ENCODE measurements at places on chromosomes 3 and 15. TPM values are rescaled to one million over a fixed set of nuclear protein-coding genes. Genes with fewer than 3 reads are reported as not detected.

DNA sequence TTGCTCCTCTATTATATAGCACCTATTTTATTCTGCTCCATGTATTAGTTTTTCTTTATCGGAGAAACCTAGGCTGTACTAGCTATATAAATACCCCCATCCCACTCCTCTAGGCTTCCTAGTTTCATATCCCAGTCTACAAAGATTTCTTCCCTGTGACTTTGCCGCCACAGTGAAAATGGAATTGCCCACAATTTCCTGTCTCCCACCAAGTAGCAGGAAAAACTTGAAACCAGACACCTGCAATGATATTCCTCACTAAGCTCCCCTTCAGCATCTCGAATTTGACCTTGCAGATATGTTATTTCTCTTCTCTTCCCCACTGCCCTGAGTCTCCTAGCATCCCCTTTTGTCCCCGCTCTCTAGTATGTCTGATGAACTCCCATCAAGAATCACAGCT, 685.8 kb upstream of the CCDC54 start:
- no peaks in the 10 kb centered on the region for H3K27me3 ChIP-seq
- no peak for DNase-seq
- no peak overlapping the region for H3K27ac ChIP-seq
- no peaks in the 10 kb centered on the region for H3K4me1 ChIP-seq
- H3K36me3 ChIP-seq, result no peaks in the 10 kb centered on the region

DNA sequence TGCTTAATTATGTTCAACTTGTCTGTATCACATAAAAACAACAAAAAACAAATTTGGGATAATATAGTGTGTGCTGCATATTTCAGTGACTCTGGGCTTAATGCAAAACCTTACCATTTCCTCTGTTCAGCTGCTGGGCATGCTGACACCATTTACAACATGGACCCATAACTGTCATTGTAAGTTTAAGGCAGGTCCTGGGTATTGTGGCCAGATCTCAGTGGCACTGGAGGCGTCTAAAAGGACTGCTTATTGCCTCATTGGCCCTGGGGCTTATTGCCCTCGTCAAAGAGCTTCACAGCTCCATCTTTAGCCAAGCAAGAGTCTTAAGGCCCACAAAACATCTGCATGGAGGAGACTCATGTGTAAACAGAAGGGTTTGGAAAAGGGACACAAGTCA, 390.2 kb downstream of the NR2F2 start:
- no peaks in the 10 kb centered on the region for H3K4me1 ChIP-seq
- H3K27ac ChIP-seq, result no peak overlapping the region
- no peaks in the 10 kb centered on the region for H3K36me3 ChIP-seq

GRCh38 chr15:63448266-63448665, 56.1 kb upstream of the USP3 start:
- H3K27me3 ChIP-seq, result no peaks in the 10 kb centered on the region
- DNase-seq, result no peak
- H3K4me3 ChIP-seq, result no peak overlapping the region

Gene IL16
- 168 TPM for total RNA-seq

- no peak overlapping the region for H3K27ac ChIP-seq
- no peaks in the 10 kb centered on the region for H3K36me3 ChIP-seq
- no peak for DNase-seq
- H3K4me1 ChIP-seq, result no peaks in the 10 kb centered on the region
Measured at GRCh38 chr3:8103954-8104353, 397.7 kb upstream of the LMCD1 start.

Gene ALDH1A2
- not detected for total RNA-seq

GRCh38 chr3:6680119-6680806, 180.7 kb upstream of the GRM7 start:
- H3K4me1 ChIP-seq, result no peaks in the 10 kb centered on the region
- H3K36me3 ChIP-seq, result no peaks in the 10 kb centered on the region
- H3K4me3 ChIP-seq, result no peak overlapping the region
- no peak overlapping the region for H3K27ac ChIP-seq
- H3K27me3 ChIP-seq, result no peaks in the 10 kb centered on the region

Gene PLA2G4B
- total RNA-seq, result 33.7 TPM

- no peaks in the 10 kb centered on the region for H3K27me3 ChIP-seq
- H3K4me3 ChIP-seq, result no peak overlapping the region
- no peaks in the 10 kb centered on the region for H3K36me3 ChIP-seq
- H3K4me1 ChIP-seq, result no peaks in the 10 kb centered on the region
- DNase-seq, result no peak
Measured at GRCh38 chr15:27094235-27094634, 123.3 kb downstream of the GABRG3 start.

- no peak for DNase-seq
- no peaks in the 10 kb centered on the region for H3K4me1 ChIP-seq
- no peaks in the 10 kb centered on the region for H3K27me3 ChIP-seq
- H3K27ac ChIP-seq, result no peak overlapping the region
- no peak overlapping the region for H3K4me3 ChIP-seq
Measured at GRCh38 chr3:168624892-168625448, 529.2 kb upstream of the GOLIM4 start.

DNA sequence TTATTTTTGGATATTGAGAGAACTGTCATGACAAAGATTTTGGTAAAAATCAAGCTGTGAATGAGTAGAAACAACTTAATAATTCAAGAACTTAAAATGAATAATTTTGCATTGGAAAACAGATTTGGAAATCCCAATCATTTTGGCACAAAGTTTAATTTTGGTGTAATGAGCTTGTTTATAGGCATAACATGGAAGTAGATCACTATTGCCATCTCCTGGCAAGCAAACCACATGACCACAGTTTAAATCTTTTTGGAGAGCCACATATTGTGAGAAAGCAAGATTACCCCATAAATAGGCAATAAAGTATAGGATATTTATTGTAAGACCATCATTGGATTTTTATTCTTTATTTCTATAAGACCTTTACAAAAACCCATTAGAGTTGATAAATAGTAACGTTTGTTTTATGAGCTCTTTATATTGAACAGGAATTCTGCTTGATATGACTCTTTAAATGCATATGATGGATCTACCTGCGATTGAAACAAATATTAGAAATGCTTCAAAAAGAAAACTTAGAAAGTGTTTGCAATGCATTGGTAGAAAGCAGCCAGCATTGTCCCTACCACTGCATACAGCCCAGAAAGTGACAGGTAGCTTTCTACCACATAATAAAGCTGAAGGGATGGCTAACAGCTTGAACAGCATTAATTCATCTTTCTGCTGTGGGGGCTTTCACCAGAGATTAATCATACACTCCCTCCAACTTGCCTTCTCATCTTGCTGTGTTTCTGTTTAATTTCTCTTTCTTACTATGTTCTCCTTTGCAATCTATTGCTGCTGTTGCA, 766.8 kb downstream of the TBL1XR1 start:
- H3K36me3 ChIP-seq, result no peaks in the 10 kb centered on the region
- H3K4me3 ChIP-seq, result no peak overlapping the region
- H3K27ac ChIP-seq, result no peak overlapping the region
- H3K27me3 ChIP-seq, result no peaks in the 10 kb centered on the region
- no peak for DNase-seq
- no peaks in the 10 kb centered on the region for H3K4me1 ChIP-seq

DNA sequence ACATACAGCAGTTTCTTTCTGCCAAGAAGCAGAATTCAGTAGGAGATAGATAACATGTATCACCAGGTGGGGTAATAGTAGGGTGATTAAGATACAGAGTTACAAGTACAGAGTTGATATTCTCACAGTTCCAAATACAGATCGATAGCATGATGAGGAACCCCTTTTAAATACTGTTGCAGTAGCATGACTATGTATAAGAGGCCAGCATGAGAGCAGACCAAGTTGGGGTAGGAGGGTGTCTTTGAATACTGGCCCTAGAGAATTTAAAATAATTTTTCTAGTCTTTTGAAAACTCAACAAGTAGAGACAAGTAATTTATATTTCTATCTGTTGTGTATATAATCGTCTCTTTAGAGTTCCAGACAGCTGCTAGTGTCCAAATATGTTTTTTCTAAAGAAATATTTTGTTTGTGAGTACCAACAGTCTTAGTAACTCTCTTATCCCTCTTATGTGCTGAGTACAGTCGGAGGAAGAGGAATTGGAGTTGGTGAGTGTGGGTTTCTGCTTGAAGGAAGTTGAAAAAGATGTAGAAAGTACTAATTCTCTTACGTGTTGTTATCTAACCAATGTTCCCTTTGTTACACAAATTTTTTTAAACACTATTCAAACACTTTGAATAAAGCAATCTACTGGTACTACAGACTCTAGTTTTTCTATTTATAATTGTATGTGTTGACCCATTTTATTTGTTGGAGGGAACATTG, 30.2 kb downstream of the LYSMD4 start:
- DNase-seq, result no peak
- no peak overlapping the region for H3K4me3 ChIP-seq
- H3K27me3 ChIP-seq, result no peaks in the 10 kb centered on the region
- peaks cover 12% of the 10 kb centered on the region for H3K4me1 ChIP-seq
- H3K27ac ChIP-seq, result no peak overlapping the region
- no peaks in the 10 kb centered on the region for H3K36me3 ChIP-seq

DNA sequence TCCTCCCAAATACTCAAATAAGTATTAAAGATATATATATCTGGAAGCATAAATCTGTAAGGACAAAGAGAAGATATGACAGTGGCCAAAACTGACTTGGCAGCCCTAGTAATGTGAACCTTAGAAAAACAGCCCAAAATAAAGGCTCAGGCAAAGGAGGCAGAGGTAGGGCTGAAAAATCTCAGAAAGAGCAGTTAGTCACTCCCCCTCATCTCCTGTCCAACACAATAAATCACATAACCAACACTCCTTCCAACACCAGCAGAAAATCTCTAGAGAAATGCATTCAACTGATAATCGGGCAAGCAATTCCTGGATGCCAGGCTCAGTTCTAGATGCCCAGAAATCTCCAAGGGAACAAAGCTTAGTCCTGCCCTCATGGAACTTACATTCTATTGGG, 22.1 kb upstream of the CHRM5 start:
- H3K27ac ChIP-seq, result no peak overlapping the region
- no peak overlapping the region for H3K4me3 ChIP-seq
- no peaks in the 10 kb centered on the region for H3K27me3 ChIP-seq
- no peak for DNase-seq
- H3K36me3 ChIP-seq, result no peaks in the 10 kb centered on the region
- H3K4me1 ChIP-seq, result no peaks in the 10 kb centered on the region

Gene SLC22A13
- total RNA-seq, result 0.22 TPM

Gene ZNF774
- total RNA-seq, result 1.1 TPM

Gene FILIP1L
- 0.28 TPM for total RNA-seq

DNA sequence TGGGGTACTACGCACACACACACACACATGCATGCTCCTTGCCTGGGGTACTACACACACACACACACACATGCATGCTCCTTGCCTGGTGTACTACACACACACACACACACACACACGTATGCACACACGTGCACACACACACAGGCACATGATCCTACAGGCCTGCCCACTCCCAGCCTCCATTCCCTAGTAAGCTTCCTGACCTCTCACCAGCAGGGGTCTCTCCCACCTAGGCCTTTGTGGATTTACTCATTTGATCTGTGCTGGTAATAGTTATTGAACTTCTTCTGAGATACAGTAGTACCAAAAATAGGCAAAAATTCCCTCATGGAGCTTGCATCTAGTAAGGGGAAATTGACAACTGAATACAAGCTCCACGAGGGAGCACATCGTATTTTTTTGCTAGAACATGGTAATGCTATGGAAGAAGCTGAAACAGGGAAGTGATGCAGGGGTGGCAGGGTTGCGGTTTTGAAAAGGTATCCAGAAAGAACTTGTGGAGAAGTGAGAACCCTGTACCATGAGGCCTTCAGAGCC, 19.1 kb downstream of the TTC21A start:
- no peak overlapping the region for H3K4me3 ChIP-seq
- DNase-seq, result peak; percentile 43
- no peaks in the 10 kb centered on the region for H3K36me3 ChIP-seq
- no peak overlapping the region for H3K27ac ChIP-seq

Gene STRA6
- not detected for total RNA-seq

Gene DNAH12
- 0.19 TPM for total RNA-seq

GRCh38 chr3:142999881-143000280, 1.5 kb upstream of the U2SURP start:
- no peaks in the 10 kb centered on the region for H3K27me3 ChIP-seq
- H3K36me3 ChIP-seq, result no peaks in the 10 kb centered on the region
- H3K27ac ChIP-seq, result no peak overlapping the region
- H3K4me3 ChIP-seq, result no peak overlapping the region

DNA sequence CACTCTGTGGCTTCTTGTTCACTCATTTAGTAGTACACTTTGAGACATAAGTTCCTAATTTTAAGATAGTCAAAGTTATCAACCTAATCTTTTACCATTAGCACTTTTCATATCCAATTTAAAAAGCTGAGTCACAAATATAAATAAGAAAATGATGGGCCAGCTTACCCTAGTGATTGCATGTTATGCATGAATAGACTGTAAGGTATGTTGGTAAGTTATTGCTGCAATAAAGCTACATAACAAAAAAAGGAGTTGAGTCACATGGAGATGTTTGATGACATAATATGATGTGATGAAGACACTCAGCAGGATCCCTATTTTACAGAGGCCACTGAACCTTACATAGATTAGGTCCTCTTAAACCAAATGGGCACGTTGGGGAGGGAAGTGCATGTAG, 161.3 kb downstream of the OCA2 start:
- no peaks in the 10 kb centered on the region for H3K4me1 ChIP-seq
- H3K27me3 ChIP-seq, result no peaks in the 10 kb centered on the region
- no peak for DNase-seq
- no peak overlapping the region for H3K27ac ChIP-seq
- no peak overlapping the region for H3K4me3 ChIP-seq

GRCh38 chr3:151386056-151386455, 1.5 kb upstream of the P2RY12 start:
- H3K4me3 ChIP-seq, result no peak overlapping the region
- DNase-seq, result no peak
- H3K27ac ChIP-seq, result no peak overlapping the region

- no peaks in the 10 kb centered on the region for H3K27me3 ChIP-seq
- peaks cover 50% of the 10 kb centered on the region for H3K4me1 ChIP-seq
- peak overlapping the region; percentile 70 for H3K4me3 ChIP-seq
- H3K36me3 ChIP-seq, result no peaks in the 10 kb centered on the region
- DNase-seq, result no peak
Measured at GRCh38 chr3:53255423-53255774, 423 bp downstream of the TKT start.

Gene CLDN1
- 0.80 TPM for total RNA-seq

DNA sequence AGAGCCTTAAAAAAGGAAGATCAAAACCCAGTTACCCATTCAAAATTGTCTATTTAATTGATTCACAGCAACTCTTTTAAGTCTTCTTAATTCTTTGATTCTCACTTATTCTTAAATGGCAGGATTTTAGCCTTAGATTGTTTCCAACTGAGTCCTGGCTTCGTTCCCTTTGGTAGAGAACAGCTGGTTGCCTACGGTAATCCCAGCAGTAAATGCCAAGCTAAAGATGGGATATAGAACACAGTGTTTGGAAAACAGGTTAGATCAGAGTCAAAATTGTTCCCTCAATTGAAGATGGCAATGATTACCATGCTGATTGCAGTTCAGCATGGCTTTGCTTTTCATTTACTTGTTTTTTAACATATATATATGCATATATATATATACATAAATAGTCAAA, 300.9 kb downstream of the PYDC2 start:
- H3K27ac ChIP-seq, result no peak overlapping the region
- no peak overlapping the region for H3K4me3 ChIP-seq
- no peak for DNase-seq
- H3K27me3 ChIP-seq, result no peaks in the 10 kb centered on the region

Gene PLOD2
- not detected for total RNA-seq
